Activated naive CD8-positive, alpha-beta T cell treated with anti-CD3 and anti-CD28 coated beads for 36 hours (primary cell): ENCODE measurements at places on chromosomes 2 and 18. TPM values are rescaled to one million over a fixed set of nuclear protein-coding genes. Genes with fewer than 3 reads are reported as not detected.

OXER1 gene
- 0.16 TPM for total RNA-seq

GAD1 gene
- total RNA-seq = 1.0 TPM

PRKAG3 gene
- not detected for total RNA-seq

SPP2 gene
- not detected for total RNA-seq

ECEL1 gene
- 0.14 TPM for total RNA-seq

DCC gene
- total RNA-seq = not detected

SLC14A1 gene
- total RNA-seq = 1.4 TPM

CD226 gene
- 57.2 TPM for total RNA-seq

FEZ2 gene
- 9.8 TPM for total RNA-seq

KIF5C gene
- 19.7 TPM for total RNA-seq
